Breast epithelium (tissue), 4 donors: ENCODE measurements at places on chromosomes 2 and 18. TPM values are rescaled to one million over a fixed set of nuclear protein-coding genes. Genes with fewer than 3 reads are reported as not detected.

The SLC5A7 gene
- not detected for total RNA-seq

The CXCR1 gene
- total RNA-seq = not detected

The C1GALT1C1L gene
- total RNA-seq = 2.0 TPM

The TMEM178A gene
- total RNA-seq = 3.6 TPM

The GRB14 gene
- total RNA-seq = 13.1 TPM

The GPAT2 gene
- total RNA-seq = 8.8 TPM

The HNMT gene
- 174 TPM for total RNA-seq

The SKOR2 gene
- not detected for total RNA-seq

The CDH2 gene
- total RNA-seq = 0.33 TPM

The NPHP1 gene
- total RNA-seq = 7.2 TPM

The IL36B gene
- total RNA-seq = not detected

The HRH4 gene
- total RNA-seq = 0.16 TPM

The MOCOS gene
- total RNA-seq = 9.1 TPM
